ENCODE measurements at places on chromosomes 3 and 15.

- DNase-seq, result no peak
Observed at GRCh38 chr15:75840659-75841058, 2.6 kb upstream of the UBE2Q2 start.

GRCh38 chr3:184907681-184908649 lies 96.0 kb downstream of the VPS8 start:
- no peak for DNase-seq

DNA sequence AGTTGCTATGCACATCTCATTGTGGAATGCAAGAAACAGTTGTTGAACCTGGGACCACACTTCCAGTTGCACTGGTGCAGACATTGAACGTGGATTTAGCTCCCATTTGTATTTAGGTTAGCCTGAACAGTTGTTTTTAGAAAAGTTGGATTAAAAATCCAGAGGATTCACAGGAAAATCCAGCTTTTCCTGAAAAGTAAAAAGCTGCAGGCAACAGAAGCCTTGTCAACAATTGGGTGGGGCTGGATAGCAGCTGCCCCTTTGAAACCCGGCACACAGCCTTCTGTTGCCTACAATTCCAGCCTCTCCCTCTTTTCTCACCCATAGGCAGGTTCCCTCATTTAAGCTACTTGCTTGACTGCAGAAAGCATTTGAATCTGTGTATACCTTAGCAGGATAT lies 165.3 kb upstream of the TBL1XR1 start:
- no peak for DNase-seq

DNA sequence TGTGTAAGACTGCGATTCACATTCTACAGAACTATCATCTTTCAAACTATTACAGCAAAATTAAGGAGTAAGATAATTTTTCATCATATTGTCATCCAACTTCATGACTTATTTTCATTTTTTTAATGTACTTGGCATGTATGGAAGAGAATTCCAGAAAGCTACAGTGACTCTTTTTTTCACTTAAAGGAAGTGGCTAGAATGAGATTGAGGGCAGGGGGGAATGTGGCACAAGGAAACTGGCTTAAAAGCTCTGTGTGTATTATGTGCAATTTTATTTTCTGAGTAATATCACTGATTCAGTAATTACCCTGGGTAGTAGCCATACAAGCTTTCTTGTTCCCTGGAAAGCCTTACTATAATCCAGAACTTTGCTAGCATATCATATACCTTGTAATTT lies 94.6 kb downstream of the FILIP1L start:
- DNase-seq, result no peak

- DNase-seq, result no peak
Observed at GRCh38 chr15:33074212-33074611, 120.3 kb downstream of the FMN1 start.

DNA sequence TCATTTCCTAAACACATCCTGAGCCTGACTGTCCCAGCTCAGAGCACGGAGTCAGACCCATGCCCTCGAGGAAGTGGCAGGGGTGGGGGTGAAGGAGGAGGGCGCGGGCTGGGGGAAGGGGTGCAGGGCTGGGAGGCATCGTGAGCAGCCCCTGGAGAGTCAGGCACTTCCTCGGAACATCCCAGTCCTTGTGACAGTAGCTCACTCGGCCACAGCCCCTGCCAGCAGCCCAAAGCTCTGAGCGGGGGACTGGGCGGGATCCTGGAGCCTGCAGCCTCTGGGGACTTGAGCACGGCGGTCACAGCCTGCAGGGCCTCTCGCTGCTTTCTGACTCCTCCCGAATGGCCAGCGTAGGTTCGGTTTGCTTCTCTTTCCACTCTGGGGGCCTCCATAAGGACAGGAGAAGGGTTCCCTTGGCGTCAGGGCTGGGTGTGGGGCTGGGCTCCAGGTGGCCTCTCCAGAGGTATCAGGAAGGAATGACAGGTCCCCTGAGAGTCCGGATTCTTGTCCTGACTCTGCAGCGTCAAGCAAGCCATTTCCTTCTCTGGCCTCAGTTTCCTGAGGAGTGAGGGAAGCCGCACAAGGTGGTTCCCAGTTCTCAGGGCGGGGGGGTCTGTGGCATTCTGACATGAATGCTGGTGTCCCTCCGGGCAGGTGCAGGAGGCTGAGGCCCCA lies 20.9 kb downstream of the PSTPIP1 start:
- DNase-seq, result no peak

DNA sequence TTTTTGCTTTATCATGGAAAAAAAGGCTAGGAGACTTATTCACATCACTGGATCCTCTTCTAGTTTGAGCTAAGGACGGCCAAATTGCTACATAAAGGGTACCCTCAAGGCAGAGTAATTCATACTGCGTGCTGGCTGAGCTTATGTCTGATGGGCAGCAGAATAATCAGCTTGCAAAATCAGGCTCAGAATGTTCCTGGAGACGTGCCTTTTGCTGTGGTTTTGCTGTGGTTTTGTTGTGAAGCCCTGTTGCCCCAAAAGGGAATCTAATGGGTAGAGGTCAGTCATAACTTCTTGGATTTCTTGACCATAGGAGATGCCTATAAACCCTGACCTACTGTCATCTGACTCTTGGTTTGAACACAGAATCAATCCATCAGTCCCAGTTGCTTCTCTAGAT lies 189.9 kb downstream of the SOX2 start:
- no peak for DNase-seq

GRCh38 chr15:80581976-80582375 lies 113.1 kb upstream of the ABHD17C start:
- no peak for DNase-seq

DNA sequence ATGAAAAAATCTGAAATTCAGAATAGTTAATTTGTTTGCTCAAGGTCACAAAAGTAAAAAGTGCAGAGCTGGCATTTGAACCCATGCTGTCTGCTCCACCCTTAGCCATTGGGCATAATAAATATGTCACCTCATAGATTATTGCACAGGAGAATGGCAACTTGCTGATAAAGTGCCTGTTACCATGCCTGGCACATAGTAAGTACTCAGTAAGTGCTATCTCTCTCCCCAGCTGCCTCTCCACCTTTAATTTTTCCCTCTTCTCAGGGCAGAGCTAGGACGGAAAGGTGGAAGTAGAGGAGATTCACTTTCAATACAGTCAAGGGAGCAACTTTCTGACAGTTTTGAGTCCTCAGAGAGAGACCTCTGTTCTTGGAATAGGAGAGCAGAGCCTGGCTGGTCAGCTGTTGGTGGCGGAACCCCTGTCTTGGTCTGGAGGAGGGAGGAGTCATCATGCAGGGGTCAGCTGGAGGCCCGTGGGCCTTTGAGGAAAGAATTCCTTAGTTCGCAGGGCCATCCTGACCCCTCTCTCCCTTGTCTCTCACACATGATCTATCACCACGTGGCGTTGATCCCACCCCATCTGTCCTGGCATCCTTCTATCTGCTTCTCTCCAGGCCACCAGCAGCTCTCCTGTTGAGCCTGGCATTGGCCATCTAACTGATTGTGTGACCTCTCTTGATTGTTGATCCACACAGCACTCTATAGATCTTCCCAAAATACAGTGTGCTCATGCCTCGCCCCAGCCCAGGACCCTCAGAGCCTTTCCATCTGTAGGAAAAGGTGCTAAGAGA lies 149.3 kb downstream of the RPLP1 start:
- no peak for DNase-seq

GRCh38 chr3:182618085-182618732 lies 175.1 kb upstream of the ATP11B start:
- no peak for DNase-seq

GRCh38 chr3:136620436-136620835 lies 131.7 kb downstream of the STAG1 start:
- DNase-seq, result no peak

- DNase-seq, result no peak
Observed at GRCh38 chr15:29686079-29686425, 136.2 kb downstream of the TJP1 start.

- DNase-seq, result no peak
Observed at GRCh38 chr3:15333099-15333955, 941 bp upstream of the SH3BP5 start.

- no peak for DNase-seq
Observed at GRCh38 chr15:94834494-94834893, 603.1 kb downstream of the MCTP2 start.

DNA sequence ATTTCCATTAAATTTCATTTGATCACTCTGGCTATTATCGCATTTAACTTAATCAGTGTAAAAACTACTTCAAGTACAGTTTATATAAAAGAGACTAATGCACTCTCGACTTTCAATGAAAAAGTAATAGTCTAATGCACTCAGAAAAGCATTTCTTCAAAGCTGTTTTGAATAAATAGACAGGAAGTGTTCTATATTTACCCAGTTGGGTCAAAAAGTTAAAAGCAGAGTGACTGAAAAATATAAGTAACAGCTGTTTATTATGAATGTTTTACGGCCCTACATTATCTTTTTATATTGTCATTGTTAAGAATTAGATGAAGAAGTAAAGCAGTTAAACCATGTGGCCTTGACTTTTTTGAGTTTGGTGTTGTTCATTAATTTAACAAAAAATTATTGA lies 391.8 kb downstream of the ZPLD1 start:
- DNase-seq, result no peak

- DNase-seq, result no peak
Observed at GRCh38 chr15:38084289-38084688, 149.8 kb downstream of the TMCO5A start.

DNA sequence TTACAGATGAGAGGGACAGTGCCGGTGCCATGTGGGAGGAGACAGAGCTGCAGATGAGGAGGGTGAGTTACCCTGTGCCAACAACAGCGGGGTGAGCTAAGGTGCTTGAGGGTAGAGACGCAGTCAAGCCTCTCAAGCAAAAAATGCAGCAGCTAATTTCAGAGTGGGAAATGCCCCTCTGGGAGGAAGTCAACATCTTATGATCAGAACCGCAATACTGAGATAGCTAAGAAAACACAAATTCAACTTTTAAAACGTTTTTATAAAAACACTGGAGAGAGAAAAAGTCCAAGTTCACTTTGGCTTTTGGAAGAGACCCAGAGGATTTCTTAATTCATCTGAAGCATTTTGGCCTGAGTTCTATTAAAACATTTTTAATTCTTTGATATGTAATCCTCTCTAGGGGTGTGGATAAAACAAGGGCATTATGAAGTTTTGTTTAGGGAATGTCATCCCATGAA lies 319.2 kb downstream of the SLC9A9 start:
- DNase-seq, result no peak

GRCh38 chr15:86645925-86646500 lies 566.3 kb downstream of the AGBL1 start:
- no peak for DNase-seq

- DNase-seq, result no peak
Observed at GRCh38 chr3:172568701-172569100, 45.5 kb upstream of the TNFSF10 start.

DNA sequence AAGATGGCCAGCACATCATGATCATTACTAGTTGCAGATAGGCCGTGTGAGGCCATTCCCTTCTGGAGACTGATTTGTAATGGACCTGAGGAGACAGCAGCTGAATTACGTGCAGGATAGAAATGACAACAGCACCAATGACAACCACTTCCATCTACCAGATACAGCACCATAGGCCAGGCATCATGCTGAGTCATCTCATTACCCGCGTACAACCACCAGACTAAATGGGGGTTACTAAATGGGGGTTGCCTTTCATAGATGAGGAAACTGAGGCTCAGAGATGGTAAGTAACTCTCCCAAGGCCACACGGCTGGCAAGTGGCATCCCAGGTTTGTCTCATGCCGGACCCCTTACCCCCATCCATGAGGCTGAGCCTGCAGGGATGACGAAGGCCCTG lies 32.8 kb upstream of the FAM107A start:
- DNase-seq, result no peak

DNA sequence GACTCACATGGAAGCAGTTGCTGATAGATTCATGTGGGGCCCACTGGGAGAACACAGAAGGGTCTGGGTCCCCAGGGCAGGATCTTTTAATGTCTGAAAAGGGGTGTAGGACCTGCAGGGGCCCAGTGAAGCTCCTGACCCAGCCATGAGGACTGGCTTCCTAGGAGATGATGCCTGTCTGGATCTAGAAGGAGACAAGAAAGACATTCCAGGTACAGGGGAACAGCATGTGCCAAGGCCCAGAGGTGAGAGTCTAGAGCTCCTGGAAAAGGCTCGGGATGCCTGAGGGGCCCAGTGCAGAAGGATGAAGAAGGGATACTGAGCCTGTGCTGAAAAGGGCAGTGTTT lies 4.7 kb upstream of the SEMA3F start:
- DNase-seq, result no peak

- no peak for DNase-seq
Observed at GRCh38 chr15:90402767-90403166, 14.7 kb downstream of the IQGAP1 start.

- DNase-seq, result no peak
Observed at GRCh38 chr3:141538568-141539240, 51.9 kb downstream of the RASA2 start.

DNA sequence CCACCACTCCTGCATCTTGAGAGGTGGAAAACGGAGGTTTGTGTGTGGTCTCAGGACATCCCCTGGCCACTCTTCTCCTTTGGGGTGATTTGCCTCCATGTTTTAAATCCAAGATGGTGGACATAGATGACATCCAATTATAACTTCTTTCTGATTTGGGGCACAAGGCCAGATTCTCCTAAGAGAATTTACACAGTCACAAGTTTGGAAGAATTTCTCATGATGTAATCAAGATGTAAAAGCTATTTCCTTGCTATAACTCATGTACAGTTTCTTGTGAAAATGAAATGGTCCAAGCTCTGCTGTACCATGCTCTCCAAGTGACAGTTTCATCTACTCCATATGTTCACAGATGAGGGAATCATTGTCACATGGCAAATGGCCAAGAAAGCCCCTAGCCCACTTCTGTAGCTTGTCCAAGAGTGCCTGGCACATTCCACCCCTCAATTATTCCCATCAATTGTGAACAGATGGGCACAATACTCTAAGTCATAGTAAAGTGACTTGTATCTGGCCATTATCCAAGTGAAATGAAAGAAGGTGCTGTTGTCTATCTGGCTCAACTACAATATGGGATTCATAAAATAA lies 134.6 kb upstream of the ROPN1 start:
- DNase-seq, result no peak

DNA sequence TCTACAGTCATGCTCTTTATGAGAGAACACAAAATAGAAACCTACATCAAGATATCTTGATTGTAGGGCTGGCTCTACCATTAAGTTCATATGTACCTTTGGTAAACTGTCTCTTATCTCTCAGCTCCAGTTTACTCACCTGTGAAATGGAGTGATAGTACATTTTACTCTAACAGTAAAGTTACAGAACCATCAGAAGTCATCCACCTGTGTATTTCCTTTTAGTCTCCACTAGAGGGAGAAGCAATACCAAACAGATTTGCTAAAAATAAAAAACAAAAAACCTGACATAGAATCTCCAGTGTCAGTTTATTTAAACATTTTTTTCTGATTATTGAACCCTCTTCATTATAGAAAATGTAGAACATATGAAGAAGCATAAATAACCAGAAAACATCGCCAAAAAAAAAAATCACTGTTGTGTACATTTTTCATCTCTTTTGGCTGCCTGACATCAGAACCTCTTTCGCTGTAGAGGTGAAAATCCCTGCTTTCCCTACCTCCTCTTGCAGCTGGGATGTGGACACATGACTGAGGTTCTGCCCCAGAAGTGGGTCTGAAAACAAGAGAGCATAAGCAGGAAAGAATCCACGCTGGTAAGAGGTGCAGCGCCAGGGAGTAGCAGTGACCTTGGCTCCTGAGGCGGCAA lies 48.7 kb upstream of the WDR72 start:
- DNase-seq, result no peak
